ENCODE measurements at places on chromosomes 11 and 22.

GRCh38 chr22:35476341-35476740 lies 64.3 kb upstream of the RASD2 start:
- no peak for DNase-seq

DNA sequence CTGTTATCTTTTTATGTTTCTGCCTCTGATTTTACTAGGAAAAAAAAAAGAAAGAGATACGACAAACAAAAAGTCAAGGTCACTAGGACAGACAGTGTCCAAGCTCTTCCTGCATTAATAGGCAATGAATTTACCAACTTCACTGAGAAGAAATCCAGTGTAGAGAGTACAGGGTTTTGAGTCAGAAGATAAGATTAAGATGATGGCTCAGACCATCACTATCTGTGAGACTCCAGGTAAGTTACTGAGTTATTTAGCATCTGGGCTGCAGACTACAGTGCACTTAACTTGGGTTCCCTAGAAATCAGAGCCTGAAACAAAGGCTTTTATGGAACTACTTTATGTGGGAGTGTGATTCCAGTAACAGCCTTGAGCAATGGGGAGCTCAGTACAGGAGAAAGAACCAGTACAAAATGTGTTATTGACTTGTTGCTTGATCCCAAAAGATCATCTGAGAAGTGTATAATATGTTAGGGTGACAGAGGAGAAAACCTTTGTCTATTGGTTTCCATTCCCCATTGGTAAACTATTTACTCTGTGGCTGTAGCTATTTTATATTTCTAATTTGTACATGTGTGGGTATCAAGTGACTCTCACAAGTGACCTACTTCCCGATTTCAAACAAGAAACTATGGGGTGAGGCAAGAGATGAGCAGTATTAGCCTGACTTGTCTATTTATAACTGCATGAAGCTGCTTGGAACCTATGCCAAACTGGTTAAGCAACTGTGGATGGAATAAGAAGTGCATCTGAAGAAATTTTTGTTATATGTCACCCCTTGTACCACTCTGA lies 395.8 kb downstream of the RAB38 start:
- no peak for DNase-seq

DNA sequence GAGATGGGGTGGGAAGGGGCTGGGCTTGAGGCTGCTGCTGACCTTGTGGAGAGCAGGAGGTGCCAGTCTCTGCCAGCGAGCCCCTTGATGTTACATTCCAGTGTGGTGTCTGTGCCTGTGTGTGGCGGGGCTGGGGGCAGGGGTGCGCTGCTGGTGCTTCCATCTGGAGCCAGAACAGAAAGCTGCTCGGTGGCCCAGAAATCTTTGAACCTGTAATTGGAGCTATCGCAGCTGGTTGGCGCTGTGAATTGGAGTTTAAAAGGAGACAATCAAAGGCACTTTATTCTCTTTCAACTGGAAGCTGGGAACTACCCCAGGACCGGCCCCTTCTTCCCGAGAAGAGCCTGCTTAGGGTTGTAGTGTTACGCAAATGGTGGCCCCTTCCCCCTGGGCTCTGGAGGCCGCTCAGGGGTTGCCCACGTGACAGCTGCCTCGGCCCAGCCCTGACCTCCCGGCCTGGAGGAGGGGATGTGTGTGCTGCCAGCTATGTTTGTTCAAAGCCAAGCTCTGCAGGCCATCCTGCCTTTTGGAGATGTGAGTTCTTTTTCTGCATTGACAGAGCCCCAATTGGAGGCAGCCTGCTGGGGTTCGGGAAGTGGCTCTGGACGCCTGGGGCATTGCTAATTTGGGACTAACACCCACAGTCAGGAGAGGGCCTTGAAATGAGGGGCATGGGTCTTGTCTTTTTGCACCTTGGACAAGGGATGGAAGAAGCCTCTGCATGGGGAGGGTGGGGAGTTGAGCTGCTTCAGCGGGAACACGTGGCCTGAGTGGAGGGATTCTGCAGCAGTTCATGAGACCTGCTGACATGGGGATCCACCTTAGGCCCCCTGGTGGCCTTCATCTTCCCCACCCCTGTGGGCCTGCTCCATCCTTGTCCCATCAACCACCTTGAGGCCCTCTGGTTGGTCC lies 14.0 kb upstream of the ARSA start:
- no peak for DNase-seq

DNA sequence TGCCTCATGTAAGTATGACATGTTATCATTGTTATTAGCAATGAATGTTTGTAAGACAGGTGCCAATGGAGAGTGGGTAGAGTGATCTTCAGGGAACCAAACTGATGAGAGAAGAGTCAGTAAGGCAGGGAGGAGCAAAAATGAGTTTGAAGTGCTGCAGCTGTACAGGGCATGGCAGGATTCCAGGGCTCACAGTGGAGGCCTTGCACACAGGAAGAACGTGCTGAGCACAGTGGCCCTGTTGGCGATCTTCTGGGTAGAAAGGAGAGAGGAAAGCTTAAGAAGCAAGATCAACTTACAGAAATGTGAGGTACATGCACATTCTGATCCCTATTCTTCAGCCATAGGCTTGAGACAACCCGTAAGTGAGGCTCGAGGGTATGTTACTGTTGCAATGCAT lies 219.3 kb upstream of the TMEM45B start:
- DNase-seq = no peak

Measured in effector memory CD8-positive, alpha-beta T cell (primary cell).